ENCODE measurements at places on chromosomes 3 and 15.
A peak's percentile ranks its signal among the peaks of the same experiment; 100 is the strongest.

DNA sequence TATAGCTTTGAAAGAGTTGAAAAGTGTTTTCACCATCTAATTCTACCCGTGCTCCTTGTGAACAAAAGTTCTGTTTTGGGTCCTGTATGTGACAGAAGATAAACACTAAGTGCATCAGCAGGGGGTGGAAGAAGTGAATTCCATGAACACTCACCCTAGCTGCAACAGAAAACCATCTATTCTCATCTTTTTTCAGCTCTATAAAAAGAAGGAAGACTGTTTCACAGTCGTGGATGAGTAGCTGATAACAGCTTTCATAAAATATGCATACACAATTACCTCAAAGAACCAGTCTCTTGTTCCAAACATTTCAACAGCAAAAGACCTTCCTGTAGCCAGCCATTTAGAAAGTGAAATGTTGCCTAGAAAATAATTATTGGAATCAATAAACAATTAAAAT, 281.7 kb upstream of the RASGRP1 start:
- DNase-seq: no peak

GRCh38 chr15:77986891-77987764, 90.4 kb downstream of the TBC1D2B start:
- no peak for DNase-seq

DNA sequence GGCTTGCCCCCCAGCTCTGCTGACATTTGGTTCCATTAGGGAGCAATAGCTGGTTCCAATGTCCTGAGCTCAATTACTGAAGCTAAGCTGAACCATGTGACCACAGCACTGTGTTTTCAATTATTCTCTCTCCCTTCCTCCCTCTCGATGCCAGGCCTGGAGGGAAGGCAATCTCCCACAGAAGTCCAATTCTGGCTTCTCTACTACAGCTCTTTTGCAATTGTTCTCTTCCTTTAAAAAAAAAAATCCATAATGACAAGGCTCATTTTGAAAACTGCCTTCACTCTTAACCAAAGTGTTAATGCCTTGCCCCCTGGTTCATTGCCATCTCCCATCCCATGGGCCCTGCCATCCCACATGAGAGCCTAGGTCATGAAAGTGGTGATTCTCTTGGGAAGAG, 24.8 kb downstream of the IL16 start:
- no peak for DNase-seq

GRCh38 chr3:14861446-14862302, 42.9 kb downstream of the FGD5 start:
- peak; percentile 64 for DNase-seq

DNA sequence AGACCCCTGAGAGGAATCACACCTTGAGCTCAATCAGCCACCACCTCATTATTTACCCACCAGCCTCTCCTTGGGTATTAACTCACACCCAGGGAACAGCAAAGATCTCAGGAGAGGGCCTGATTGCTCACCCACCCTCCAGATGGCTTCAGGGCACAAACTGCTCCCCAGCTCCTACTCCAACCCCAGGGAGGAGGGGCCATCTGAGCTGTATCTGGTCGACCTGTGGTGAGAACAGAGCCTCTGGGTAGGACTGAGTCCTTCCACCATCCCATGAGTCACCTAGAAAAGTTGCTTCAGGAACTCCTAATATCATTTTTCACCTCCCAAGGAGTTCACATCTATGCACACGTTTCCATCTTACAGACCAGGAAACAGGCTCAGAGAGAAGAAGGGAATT, 44.8 kb upstream of the HES1 start:
- DNase-seq: no peak

Data from inflammatory macrophage (primary cell).